ENCODE measurements at places on chromosomes 12 and 14.

- H3K4me3 ChIP-seq, result no peak overlapping the region
- H3K4me1 ChIP-seq, result no peaks in the 10 kb centered on the region
- H3K27ac ChIP-seq, result no peak overlapping the region
- no peaks in the 10 kb centered on the region for H3K36me3 ChIP-seq
- peaks cover 4% of the 10 kb centered on the region for H3K27me3 ChIP-seq
- ATAC-seq, result no peak
Observed at GRCh38 chr12:125161712-125162022, 96.4 kb downstream of the AACS start.

- ATAC-seq, result peak; percentile 4
- peak overlapping the region; percentile 99 for H3K27ac ChIP-seq
- no peaks in the 10 kb centered on the region for H3K27me3 ChIP-seq
- peaks cover 58% of the 10 kb centered on the region for H3K36me3 ChIP-seq
Observed at GRCh38 chr12:56315249-56315621, 553 bp downstream of the CNPY2 start.

DNA sequence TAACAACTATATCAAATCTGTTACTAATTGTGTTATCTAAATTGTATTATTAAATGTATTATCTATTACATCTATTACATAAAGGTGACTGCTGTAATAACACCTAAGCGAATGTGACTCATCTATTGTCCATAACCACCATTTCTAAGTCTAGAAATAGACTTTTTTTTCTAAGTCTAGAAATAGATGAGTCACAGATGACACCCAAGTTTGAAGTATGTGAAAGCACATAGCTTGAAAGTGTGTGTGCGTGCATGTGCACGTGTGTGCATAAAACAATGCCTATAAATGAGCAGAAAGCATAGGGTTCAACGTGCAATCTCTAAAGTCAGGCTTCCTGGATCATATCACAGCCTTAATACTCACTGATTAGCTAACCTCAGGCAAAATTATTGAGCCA is 451.3 kb upstream of the USP15 start:
- no peak overlapping the region for H3K27ac ChIP-seq
- H3K4me1 ChIP-seq, result no peaks in the 10 kb centered on the region
- no peak overlapping the region for H3K4me3 ChIP-seq
- H3K36me3 ChIP-seq, result no peaks in the 10 kb centered on the region
- ATAC-seq, result no peak
- no peaks in the 10 kb centered on the region for H3K27me3 ChIP-seq

- H3K27ac ChIP-seq, result no peak overlapping the region
- H3K4me3 ChIP-seq, result no peak overlapping the region
- no peaks in the 10 kb centered on the region for H3K36me3 ChIP-seq
- peaks cover 14% of the 10 kb centered on the region for H3K27me3 ChIP-seq
- no peak for ATAC-seq
- H3K4me1 ChIP-seq, result peaks cover 17% of the 10 kb centered on the region
Observed at GRCh38 chr12:48967991-48968390, 3.5 kb downstream of the WNT10B start.

- no peak overlapping the region for H3K4me3 ChIP-seq
- no peak for ATAC-seq
- H3K4me1 ChIP-seq, result no peaks in the 10 kb centered on the region
- no peaks in the 10 kb centered on the region for H3K27me3 ChIP-seq
- peaks cover 36% of the 10 kb centered on the region for H3K36me3 ChIP-seq
- H3K27ac ChIP-seq, result no peak overlapping the region
Observed at GRCh38 chr12:31702047-31702446, 26.8 kb downstream of the AMN1 start.

- H3K27ac ChIP-seq, result no peak overlapping the region
- ATAC-seq, result no peak
- H3K36me3 ChIP-seq, result no peaks in the 10 kb centered on the region
- H3K4me1 ChIP-seq, result no peaks in the 10 kb centered on the region
- H3K27me3 ChIP-seq, result no peaks in the 10 kb centered on the region
Observed at GRCh38 chr12:99137124-99137855, 492.2 kb downstream of the APAF1 start.

GRCh38 chr14:95515080-95515489 is 1.4 kb downstream of the SYNE3 start:
- no peaks in the 10 kb centered on the region for H3K27me3 ChIP-seq
- ATAC-seq, result peak; percentile 5
- H3K36me3 ChIP-seq, result peaks cover 54% of the 10 kb centered on the region
- H3K27ac ChIP-seq, result peak overlapping the region; percentile 91
- H3K4me3 ChIP-seq, result peak overlapping the region; percentile 90

- no peak overlapping the region for H3K4me3 ChIP-seq
- no peaks in the 10 kb centered on the region for H3K27me3 ChIP-seq
- no peaks in the 10 kb centered on the region for H3K36me3 ChIP-seq
- no peak overlapping the region for H3K27ac ChIP-seq
- ATAC-seq, result no peak
Observed at GRCh38 chr14:50953502-50953901, 9.2 kb upstream of the PYGL start.

GRCh38 chr12:27778206-27778605 is 1.8 kb upstream of the KLHL42 start:
- H3K36me3 ChIP-seq, result peaks cover 15% of the 10 kb centered on the region
- peaks cover 21% of the 10 kb centered on the region for H3K4me1 ChIP-seq
- ATAC-seq, result no peak
- H3K27me3 ChIP-seq, result no peaks in the 10 kb centered on the region
- peak overlapping the region; percentile 76 for H3K4me3 ChIP-seq

GRCh38 chr14:23044840-23045239 is 2.8 kb downstream of the PSMB11 start:
- H3K4me1 ChIP-seq, result no peaks in the 10 kb centered on the region
- H3K4me3 ChIP-seq, result no peak overlapping the region
- H3K27me3 ChIP-seq, result no peaks in the 10 kb centered on the region
- H3K27ac ChIP-seq, result no peak overlapping the region
- ATAC-seq, result no peak
- H3K36me3 ChIP-seq, result no peaks in the 10 kb centered on the region

- peaks cover 12% of the 10 kb centered on the region for H3K4me1 ChIP-seq
- H3K4me3 ChIP-seq, result peak overlapping the region; percentile 59
- no peak for ATAC-seq
- H3K27me3 ChIP-seq, result no peaks in the 10 kb centered on the region
- peak overlapping the region; percentile 80 for H3K27ac ChIP-seq
Observed at GRCh38 chr12:106767206-106767605, 7.3 kb upstream of the RIC8B start.

GRCh38 chr14:58082491-58083098 is 69.4 kb downstream of the ARMH4 start:
- H3K4me1 ChIP-seq, result no peaks in the 10 kb centered on the region
- no peak for ATAC-seq
- no peak overlapping the region for H3K4me3 ChIP-seq
- no peaks in the 10 kb centered on the region for H3K36me3 ChIP-seq
- H3K27ac ChIP-seq, result no peak overlapping the region
